CD4-positive, alpha-beta T cell treated with Interleukin-4 for 4 hours (primary cell): ENCODE measurements at places on chromosomes 11 and 22.

DNA sequence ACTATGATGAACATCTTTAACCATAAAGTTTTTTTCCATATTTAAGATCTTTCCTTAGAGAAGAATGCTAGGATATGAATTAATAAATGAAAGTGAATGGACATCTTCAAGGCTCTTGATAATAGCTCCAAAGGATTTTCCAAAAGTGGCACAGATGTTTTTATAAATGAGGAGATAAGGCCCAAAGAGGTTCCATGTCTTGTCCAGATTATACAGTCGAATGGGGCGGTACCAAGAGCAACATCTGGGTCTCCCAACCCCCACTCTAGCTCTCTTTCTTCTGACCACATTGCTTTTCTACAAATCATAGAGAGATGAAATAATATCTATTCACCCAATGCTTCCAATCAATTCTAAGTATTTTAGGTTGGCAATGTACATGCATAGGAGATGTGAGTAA, 114.1 kb downstream of the KCNC1 start:
- DNase-seq: no peak

- no peak for DNase-seq
Measured at GRCh38 chr11:30712749-30713148, 126.6 kb upstream of the MPPED2 start.

GRCh38 chr22:39797528-39798147, 95.9 kb downstream of the ENTHD1 start:
- no peak for DNase-seq

DNA sequence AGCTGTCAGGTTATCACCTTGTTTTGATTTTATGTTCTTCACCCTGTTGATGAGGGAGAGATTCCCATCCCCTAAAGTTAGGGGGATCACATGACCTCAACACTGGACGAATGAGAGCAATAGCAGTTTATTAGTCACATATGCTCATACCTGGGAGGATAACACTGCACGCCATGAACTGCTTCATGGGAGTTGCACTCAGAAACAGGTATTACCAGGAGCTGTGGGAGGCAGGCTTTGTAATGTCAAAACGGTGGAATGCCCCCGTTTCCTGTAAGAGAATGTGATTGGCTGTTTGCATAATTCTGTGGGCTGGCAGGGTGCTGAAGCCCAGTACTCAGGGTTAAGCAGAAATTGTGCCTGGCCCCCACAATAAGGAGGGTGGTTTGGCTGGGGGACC, 3.2 kb upstream of the THY1 start:
- no peak for DNase-seq

DNA sequence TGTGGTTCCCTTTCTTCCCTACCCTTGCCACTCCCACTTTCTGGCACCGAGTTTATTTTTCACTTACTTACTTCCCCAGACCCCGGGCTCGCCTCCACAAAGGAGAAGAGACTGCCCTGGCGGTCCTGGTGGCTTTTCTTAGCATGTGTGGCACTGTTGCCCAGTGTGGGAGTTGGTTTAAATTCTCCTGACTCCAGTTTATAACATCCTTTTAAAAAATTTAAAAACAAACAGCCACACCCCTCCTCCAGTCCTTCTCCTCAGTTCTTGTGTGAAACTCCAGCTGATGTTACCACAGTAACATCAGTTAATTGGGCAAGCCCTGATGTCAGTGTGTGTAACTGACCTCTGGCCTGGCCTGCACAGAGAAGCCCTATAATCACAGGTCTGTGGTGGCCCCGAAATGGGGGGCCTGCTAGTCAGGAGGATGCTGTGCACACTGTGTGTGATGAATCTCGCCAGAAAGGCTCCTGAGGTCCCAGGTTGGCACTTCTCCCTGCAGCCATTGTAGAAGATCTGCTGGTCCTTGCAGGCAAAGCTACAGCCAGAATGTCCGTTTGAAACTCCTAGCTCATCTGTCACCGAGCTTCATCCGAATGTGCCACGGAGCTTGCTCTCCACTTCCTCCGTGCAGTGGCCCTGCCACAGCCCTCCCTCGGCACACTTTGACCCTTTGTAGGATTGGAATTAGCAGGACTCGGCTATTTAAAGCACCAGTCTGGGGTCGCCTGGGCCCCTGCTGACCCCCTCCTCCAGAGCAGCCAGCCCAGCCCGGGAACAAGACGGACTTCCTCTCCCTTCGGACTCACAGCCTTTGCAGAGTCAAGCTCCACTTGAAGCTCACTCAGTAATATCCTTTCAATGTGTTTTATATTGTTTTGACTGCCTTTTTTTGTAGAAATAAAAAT, 7.6 kb downstream of the YDJC start:
- DNase-seq: peak; percentile 6

- no peak for DNase-seq
Measured at GRCh38 chr11:44561275-44561805, 4.1 kb upstream of the CD82 start.

- no peak for DNase-seq
Measured at GRCh38 chr11:58907780-58908179, 31.5 kb upstream of the GLYATL1 start.

- no peak for DNase-seq
Measured at GRCh38 chr11:134120921-134121526, 52.2 kb downstream of the JAM3 start.

- DNase-seq: no peak
Measured at GRCh38 chr22:43158778-43159483, 7.6 kb downstream of the TSPO start.

DNA sequence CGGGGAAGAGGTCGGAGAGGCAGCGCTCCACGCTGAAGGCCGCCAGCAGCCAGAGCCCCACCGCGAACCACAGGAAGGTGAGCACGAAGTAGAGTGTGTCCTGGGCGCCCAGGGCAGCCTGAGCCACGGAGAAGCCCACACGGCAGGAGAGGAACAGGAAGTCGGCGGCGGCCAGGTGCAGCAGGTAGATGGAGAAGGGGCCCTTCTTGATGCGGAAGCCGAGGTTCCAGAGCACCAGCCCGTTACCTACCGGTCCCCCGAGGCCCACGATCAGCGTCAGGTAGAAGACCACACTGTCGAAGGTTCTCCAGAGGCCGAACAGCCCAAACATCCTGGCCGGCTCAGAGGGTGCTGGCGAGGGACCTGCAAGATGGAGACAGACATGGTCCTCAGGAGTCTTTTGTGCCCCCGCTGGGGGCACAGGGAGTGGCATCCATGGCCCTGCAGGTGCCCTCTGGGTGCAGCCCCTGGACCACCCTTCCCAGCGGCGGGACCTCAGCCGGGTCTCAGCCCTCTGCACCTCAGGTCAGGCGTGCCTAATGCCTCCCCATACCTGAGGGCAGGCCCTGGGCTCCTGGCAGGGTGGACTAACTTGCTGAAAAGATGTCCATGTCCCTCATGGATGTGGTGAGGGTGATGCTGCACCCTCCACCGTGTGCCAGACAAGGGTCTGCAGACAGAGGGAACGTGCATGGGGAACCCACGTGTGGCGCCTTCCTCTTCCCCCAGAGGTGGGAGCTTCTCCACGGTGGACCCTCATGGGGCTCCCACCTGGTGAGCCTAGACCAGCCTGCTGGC, at the start of gene MRGPRG:
TSS of gene MRGPRG (minus strand) at position 331 of the 798 bp plus-strand sequence. CDS start at position 331, 0 bp downstream.
- no peak for DNase-seq

DNA sequence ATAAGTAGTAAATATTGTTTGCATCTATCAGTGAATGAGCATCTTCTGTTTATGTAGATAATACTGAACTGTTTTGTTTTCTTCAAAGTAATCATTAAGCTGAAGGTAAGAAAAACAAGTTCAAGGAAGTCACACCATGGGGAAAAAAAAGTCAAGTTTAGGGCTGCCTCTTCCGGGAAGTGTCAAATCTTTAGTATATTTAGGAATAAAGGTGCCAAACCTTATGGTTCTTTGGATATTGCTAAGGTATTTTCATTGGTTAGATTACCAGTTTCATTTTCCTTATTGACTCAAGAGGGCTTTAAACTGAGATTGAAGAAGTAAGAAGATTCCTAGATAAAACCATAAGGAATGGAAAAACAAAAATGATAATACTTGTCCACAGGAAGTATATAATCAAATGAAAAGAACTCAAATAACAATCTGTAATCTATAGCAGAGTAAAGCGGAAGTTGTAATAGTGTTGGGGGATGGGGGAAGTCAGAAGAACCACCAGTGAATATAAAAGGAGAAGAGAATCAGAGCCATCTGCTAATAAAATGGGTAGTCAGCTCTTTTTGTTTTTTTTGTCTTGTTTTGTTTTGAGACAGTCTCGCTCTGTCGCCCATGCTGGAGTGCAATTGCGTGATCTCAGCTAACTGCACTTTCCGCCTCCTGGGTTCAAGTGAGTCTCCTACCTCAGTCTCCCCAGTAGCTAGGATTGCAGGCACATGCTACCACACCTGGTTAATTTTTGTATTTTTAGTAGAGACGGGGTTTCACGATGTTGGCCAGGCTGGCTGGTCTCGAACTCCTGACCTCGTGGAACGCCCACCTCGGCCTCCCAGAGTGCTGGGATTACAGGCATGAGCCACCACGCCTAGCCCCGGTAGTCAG, 2.3 kb downstream of the ATM start:
- peak; percentile 70 for DNase-seq

GRCh38 chr11:63837739-63838138, 1.2 kb upstream of the MARK2 start:
- DNase-seq: no peak

DNA sequence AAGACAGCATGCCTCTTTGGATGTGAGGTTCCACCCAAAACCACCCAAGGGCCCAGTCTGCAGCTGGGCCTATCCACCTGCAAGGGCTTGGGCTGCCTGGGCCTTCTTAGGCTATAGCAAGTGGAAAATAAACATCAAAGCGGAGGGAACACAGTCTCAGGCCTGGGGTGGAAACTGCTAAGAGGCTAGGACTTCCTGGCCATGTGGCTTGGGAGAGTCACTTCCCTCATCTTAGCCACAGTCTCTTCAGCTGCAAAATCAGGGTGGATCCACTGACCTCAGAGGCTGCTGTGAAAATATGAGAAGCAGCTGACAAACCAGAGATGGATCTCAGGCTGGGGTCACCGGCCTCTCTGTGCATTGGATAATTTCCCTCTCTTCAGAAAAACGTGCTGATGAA, 30.6 kb upstream of the TFIP11 start:
- peak; percentile 23 for DNase-seq

- no peak for DNase-seq
Measured at GRCh38 chr11:47398551-47398950, 9.8 kb upstream of the SLC39A13 start.

- DNase-seq: no peak
Measured at GRCh38 chr22:33104147-33104854, 46.1 kb upstream of the SYN3 start.

DNA sequence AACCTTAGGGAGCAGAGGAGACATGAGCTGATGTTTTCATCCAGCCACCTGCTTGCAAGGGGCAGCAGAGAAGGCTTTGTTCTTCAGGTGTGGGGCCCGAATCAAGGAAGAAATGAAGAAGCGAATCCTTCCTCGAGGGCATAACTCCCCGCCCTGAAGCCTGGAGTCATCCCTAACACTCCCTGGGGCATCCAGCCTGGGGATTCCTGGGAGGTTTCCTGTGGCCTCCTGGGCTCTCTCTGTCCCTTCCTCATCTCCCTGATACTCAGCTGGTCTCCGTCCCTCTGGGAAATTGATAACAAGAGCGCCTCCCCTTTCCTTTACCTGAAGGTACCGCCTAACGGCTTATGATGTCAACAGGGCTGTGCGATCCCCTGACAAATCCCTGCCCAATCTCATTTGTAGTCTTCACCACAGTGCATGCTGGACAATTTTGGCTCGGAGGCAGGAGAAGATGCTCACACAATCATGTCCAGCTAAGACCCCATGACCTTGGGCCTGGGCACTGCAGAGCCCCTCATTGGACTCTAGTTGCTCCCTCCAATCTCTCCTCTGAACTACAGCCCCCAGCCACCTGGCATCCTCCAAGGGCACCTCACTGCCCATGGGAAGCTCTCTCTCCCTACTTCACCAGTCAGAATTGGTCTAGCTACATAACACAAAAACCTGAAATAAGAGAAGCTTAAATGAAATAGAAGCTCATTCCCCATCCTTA, 80.6 kb upstream of the RTL6 start:
- no peak for DNase-seq

GRCh38 chr11:36249246-36249645, 40.0 kb downstream of the COMMD9 start:
- DNase-seq: no peak

DNA sequence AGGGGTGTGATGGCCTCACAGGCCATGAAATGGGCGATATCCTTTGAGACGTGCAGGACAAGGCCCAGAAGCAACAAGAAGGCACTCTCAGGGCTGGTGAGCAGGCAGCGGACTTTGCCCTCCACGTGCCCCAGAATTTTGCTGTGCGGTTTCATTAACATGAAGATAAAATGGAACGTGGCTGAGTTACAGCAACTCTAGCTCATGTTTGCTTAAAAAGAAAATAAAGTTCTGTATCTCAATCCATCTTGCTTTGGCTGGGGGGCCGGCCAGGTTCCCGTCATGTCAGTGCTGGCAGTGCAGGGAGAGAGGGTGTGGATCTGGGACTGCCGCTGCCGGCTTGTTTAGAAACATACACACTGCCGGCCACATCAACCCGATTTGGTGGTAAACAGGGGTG, 370.1 kb downstream of the OPCML start:
- no peak for DNase-seq
